Stimulated activated CD8-positive, alpha-beta memory T cell treated with anti-CD3 and anti-CD28 coated beads, Interleukin-7, amount 100 ng/mL, for 1 hour (primary cell): ENCODE measurements at places on chromosomes 7 and 10.

- DNase-seq: no peak
Observed at GRCh38 chr10:116038259-116038658, 234.7 kb downstream of the GFRA1 start.

DNA sequence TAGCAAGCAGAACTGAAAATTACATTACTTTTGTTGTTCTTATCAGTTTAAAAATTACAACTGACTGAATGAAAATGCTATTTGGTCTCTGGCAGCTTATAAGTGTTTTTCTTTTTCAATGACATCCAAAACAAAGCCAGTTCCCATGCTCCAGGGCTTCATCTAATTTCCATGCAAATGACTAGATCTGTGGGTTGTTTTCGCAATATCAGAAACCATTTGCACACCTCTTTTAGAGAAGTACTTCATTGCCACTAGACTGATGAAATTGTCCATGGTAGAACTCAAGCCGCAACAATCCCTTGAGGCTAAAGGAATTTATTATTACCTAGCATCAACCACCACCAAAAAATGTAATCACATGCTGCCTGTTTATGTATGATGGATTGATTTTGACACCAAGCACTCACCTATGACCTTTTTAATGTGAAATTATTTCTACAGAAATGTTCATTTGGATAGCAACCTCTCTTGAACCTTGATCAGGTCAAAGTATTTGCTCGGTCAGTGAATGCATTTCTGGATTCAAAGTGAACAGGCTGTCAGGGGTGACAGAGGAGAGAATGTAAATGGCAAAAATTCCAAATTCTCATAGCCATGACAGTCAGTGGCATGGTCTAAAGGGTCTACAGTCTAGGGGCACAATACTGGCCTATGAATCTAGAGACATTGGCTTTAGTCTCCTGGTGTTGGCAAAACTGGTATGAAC lies 769.3 kb downstream of the SORCS1 start:
- no peak for DNase-seq

DNA sequence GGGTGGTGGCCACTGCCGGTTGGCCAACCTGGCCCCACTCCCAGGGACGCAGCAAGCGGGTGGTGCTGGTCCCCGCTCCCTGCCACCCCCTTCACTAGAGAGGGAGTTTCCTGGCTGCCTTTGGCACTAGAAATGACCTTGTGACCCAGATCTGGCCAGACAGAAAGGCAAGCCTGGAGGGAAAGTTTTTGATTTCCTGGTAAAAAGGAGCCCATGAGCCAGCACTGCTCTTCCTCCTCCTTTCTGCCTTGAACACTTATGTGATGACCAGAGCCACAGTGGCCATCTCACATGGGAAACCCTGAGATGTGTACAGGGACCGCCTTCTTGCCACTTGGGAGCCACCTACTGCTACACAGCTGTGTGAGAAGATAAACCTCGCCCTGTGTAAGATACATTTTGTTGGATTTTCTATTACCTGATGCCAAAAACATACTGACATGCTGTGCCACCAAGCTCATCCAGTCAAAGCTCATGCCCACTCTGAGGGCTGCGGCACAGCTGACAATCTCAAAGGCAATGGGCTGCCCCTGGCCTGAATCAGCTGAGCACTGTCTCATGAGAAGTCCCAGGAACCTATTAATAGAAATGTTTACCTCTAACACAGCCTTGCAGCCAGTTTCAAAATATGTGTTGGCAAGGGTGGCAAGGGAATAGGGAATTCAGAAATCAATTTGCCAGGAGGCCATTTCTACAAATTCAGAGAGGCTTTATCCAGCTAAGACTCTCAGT lies 94.0 kb downstream of the CYTH3 start:
- no peak for DNase-seq

DNA sequence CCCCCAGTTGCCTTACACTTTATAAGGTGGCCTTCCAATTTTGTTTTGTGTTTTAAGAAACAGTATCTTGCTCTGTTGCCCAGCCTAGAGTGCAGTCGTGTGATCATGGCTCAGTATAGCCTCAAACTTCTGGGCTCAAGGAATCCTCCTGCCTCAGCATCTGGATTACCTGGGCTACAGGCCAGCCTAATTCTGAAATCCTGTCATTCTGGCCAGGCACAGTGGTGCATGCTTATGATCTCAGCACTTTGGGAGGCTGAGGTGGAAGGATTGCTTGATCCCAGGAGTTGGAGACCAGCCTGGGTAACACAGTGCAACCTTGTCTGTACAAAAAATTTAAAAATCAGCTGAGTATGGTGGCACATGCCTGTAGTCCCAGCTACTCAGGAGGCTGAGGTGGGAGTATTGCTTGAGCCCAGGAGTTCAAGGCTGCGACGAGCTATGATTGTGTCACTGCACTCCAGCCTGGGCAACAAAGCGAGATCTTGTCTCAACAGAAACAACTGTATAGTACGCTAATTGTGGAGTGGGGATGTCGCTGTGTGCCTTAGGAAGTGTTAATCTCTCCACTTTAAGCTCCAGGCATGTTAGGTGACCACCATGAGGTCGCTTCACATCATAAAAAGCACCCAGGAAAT lies 24.7 kb upstream of the RBM33 start:
- no peak for DNase-seq

- no peak for DNase-seq
Observed at GRCh38 chr7:129612112-129613015, 844 bp downstream of the NRF1 start.

GRCh38 chr7:134630893-134631292 lies 15.8 kb upstream of the BPGM start:
- no peak for DNase-seq

- no peak for DNase-seq
Observed at GRCh38 chr10:76991621-76992020, 646.0 kb downstream of the KCNMA1 start.

GRCh38 chr7:136116186-136116585 lies 139.0 kb upstream of the MTPN start:
- DNase-seq: no peak

DNA sequence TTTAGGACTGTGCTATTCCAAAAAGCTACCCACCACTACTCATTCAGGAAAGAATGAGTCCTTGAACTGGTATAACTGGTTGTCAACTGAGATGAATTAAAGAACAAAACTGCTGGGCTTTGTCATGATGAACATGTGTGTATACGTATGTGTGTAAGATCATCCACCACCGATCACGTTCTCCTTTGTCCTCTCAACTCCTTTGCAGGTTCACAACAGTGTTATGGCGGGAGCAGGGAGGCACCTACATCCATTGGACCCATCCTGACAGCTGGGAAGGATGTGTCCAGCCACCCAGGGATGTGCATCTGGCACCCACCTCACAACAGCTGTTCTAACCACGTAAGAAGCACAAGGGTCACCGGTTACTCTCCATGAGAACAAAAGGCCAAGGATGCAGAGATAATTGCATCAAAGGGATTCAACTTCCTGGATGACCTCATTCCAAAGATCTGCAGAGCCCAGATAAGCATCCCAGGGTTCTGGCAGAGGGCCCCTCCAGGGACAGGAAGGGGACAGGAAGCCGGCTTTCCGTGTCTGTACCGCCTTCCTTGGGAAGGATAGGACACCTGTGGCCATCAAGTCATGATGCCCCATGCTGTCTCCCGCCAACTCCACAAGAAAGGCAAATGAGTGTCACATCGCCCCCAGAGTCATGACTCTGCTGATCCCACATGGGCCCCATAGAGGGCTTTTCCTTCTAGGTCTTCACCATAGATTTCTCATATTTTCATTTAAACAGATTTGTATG lies 66.1 kb downstream of the STEAP1B start:
- DNase-seq: no peak

- DNase-seq: no peak
Observed at GRCh38 chr7:131600085-131600881, 43.9 kb upstream of the PODXL start.

- no peak for DNase-seq
Observed at GRCh38 chr10:118543714-118544400, 51.6 kb downstream of the PRLHR start.

DNA sequence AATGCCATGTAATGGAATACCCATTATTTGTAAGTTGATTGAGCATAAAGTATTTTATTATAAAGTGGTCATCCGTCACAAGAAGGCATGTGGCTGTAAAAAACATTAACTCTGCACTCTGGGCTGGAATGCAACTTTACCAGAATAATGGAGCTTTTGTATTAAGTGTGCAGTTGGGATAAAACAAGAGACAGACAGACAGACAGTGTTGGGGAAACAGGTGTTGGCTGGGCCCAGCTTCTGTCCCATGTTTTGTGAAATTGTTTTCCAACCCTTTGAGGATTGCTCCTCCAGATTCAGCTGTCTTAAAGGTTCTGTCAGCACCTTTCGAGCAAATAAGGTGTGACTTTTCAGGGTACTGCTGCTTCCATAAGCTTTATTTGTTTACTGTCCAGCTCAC lies 67.9 kb upstream of the NFKB2 start:
- no peak for DNase-seq

- no peak for DNase-seq
Observed at GRCh38 chr10:117759266-117759665, 216.7 kb downstream of the EMX2 start.

- DNase-seq: no peak
Observed at GRCh38 chr10:129866894-129867293, 97.2 kb downstream of the EBF3 start.

GRCh38 chr10:86306628-86307278 lies 59.8 kb downstream of the GRID1 start:
- DNase-seq: no peak

DNA sequence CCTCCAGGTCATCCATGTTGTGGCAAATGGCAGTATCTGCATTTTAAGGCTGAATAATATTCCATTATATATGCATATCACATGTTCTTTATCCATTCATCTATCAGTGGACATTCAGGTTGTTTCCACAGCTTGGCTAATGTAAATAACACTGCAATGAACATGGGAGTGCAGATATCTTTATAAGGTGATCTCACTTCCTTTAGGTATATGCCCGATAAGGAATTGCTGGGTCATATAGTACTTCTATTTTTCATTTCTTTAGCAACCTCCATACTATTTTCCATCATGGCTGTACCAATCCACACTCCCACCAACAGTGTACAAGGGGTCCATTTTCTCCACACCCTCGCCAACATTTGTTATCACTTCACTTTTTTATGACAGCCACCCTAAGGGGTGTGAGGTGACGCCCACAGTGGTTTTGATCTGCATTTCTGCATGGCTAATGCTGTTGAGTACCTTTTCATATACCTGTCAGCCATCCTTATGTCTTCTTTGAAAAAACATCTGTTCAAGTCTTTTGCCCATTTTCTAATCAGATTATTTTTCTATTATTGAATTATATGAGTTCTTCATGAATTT lies 18.9 kb downstream of the ABI1 start:
- DNase-seq: no peak
